Activated naive CD4-positive, alpha-beta T cell treated with Interleukin-2 at 50 U/mL for 16 hours (primary cell): ENCODE measurements at places on chromosomes 7 and 10.

- DNase-seq: no peak
Observed at GRCh38 chr7:78225534-78225933, 427.0 kb downstream of the PHTF2 start.

- peak; percentile 64 for DNase-seq
Observed at GRCh38 chr10:3090914-3091787, 23.8 kb downstream of the PFKP start.

DNA sequence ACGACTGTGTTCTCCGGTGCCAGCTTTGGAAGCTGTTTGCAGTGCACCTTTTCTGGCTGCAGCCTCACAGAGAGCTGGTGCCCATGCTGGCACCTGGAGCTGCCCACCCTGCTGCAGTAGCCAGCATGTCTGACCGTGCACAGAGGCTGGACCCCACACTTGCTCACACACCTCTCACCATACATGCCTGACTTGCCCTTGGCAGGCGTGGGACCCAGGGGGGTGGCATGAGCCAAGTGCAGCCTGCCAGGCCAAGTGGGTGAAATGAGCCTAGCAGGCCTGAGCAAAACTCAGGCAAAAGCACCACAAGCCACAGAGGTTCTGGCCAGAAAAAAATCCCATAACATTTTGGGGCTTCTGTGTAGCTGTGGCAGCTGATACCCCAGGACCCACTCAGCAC, 258.8 kb downstream of the XPNPEP1 start:
- DNase-seq: no peak

DNA sequence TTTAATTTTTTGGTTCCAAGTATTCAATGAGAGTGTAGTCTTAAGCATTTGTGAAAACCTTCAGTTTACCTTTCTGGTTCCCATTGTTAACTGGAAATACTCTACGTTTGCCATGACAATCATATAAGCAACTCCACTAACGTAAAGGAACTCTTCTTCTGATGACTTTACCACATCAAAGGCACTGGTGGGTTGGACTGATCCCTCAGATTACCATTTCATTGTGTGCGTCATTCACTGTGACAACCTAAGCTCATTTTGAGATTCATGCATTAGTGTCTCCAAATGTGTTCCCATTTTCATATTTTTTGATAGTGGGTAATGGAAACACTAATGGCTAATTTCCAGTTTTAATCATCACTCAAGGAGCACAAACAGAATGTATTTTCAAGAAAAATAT, 119.9 kb upstream of the COL1A2 start:
- no peak for DNase-seq

DNA sequence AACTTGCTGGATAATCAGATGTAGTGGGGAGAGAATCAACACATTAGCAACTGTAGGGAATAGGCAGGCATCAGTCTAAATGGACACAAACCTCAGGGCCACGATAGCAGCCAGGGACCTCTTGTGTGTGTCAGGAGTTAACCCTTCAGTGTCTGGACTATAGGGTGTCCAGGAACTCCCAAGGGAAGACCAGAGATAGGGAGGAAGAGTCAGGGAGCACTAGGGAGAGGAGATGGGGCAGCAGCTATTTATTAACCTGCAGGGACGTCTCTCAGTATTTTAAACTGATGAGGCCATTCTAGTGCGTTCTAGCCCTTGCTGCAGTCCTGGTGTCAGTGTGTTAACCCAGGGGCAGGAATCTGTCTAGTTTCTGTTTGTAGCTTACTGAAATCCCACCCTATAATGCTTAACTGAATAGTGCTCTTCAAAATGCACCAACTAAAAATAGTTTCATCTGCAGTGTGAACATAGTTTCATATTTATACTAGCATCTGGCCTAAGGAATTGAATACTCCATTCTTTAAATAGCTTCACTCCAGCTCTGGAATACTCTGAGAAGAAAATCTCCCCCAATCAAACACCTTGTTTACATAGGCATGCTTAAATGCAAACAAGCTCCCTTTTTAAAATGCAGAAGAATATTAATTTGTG, 62.7 kb downstream of the ARID5B start:
- no peak for DNase-seq

DNA sequence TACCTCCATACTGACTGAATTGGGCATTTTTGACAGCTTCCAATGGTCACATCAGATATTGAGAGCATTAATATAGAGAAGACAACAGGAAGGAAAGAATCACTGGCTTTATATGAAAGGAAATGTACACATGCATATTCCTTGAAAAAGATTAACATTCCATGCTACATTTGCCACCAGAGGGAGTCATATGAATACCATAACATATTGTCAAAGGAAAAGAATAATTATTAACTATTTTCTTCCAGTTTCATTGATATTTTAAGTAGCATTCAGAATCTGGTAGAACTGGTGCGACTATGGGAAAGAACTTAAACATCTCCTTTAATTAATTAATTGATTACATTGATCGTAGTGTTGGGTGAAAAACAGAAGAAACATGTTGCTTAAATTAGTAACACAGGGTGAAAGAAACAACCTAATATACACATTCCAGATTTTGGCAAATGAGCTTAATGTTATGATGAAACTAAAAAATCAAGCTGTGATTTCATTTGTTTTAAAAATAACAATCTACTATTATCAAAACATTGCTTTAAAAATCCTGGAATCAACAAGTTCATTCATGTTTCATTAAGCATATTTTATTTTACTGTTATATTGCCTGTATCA, 71.5 kb downstream of the GPR85 start:
- no peak for DNase-seq

GRCh38 chr10:62831346-62831745, 15.2 kb upstream of the EGR2 start:
- DNase-seq: no peak

DNA sequence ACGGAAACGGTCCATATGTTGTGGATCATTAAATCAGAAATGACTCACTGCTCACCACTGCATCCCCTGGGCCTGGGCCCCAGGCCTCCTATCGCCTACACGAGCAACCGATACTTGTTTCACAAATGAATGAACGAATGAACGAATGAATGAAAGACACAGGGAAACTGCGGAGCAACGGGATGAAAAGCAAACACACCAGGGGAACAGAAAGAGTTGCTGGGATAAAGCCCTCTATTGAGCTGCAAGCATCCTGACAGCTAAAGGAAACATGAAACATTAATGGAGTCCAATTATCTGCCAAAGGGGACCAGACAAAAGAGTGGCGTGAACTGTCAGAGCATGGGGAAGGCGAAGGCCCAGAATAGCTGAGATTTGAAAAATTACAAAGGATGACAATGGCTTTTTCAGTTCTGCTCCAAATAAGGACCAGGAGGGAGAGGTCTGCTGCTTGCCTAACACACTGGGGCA, 92.1 kb downstream of the GRB10 start:
- no peak for DNase-seq

DNA sequence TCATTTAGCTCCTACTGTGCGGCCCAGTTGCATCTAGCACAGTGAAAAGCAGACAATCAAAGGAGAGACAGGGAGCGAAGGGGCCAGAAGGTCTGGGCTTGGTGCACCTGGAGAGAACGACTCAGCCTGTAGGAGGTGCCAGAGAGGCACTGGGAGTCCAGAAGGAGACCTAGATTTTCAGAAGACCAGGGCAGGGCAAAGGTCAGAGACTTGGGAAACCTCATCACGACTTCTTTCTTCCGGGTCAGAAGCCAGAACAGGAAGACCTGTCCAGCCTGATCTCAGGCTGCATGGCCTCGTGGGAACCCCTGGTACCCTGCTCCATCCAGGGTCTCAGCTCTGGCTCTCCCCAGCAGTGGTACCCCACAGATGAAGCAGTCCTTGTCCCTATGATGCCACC, 5.2 kb downstream of the AGAP3 start:
- no peak for DNase-seq

GRCh38 chr10:22723783-22724182, 9.4 kb upstream of the PIP4K2A start:
- DNase-seq: no peak

- DNase-seq: no peak
Observed at GRCh38 chr7:114986190-114987180, 64.6 kb downstream of the MDFIC start.

GRCh38 chr10:106107706-106108105, 1056.8 kb downstream of the SORCS1 start:
- DNase-seq: no peak

DNA sequence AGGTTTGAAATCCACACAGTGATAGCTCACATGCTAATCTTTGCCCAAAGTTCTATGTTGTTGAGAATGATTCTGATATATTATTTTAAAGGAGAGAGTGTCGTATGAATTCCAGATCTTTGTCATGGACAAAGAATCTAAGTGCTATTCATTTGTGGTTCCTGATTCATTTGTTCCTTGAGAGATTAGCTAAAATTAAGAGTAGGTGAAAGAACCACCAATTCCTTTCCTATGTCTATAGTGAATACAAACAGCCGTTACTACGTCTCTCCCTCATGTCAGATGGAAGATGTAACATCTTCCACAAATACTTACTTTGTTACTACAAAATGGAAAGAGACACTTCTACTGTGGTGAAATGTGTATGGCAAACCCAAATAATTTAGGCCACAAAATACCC, 3.3 kb upstream of the PLXDC2 start:
- DNase-seq: no peak

DNA sequence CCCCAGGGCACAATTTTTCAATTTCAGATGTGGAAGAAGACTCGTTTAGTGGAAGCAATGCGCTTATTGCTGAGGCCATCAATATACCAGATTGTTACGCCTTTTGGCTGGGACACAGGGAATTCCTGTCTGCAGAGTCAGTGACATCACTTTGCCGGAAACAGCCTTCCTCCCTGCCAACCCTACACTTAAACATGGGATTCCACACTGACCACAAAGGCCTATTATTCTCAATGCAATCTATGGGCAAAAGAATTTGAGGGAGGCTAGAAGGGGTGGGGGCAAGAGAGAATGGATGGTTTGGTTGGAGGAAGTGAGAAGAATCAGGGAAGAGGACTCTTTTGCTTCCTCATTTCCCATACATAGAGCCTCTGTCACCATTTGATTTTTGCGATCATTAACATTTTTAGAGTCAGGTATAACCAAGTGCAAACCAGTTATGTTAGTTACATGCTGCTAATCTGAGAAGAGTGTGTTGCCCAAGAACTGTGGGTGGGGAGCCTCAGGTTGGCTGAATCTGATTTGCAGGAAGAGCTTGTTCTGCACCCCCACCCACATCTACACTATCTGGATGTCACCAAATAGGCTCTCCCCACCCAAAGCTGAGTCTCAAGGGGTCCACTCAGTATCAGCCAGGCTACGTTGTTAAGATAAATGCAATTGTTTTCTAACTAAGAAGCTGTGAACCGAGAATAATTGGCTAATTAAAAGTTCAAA, 58.2 kb downstream of the ENTPD1 start:
- DNase-seq: no peak

GRCh38 chr7:121395494-121395960, 581 bp downstream of the FAM3C start:
- peak; percentile 62 for DNase-seq

GRCh38 chr7:128080169-128080568, 48.9 kb upstream of the LRRC4 start:
- DNase-seq: no peak

- no peak for DNase-seq
Observed at GRCh38 chr7:75559355-75559975, 67.3 kb downstream of the SPDYE5 start.

DNA sequence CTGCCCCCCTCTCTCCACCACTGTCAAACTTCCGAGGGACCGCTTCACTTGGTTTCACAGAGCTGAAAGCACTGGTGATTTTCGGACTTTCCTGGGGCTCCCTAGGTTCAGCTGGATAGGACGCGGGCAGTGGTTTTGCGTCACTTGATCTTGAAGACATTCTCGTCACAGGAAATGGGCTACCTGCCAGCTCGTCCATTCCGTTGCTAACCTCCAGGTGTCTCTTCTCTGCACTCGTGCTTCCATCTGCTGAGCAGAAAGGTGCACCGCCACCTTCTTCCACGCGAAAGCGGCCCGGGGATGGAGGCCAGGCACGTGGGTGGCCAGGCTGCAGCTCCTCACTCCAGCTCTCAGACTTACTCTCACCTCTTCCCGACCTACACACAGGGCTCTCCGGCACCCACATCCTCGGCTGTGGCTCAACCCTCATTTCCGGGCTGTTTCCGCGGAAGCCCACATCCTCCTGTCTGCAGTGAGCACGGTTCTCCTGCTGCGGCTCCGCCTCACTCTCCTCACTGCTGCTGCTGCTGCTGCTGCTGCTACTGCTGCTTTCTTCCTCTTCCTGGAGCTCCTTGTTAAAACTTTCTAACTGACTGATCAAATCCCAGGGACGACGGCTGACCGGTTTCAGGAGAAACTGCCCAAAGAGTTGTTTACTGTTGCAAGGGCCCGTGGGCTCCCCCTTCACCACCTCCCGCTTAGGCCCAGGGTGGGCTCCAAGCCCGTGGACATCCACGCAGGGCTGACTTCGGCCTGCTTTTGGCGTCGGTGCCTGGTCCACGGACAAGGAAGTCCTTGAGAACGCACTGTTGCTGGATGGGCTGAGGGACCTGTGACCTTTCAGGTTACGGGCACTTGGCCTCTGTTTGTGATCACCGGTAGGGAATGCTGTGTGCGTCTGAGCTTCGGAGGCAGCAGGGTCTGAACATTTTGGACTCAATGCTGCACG, 32.1 kb downstream of the JCAD start:
- peak; percentile 82 for DNase-seq

DNA sequence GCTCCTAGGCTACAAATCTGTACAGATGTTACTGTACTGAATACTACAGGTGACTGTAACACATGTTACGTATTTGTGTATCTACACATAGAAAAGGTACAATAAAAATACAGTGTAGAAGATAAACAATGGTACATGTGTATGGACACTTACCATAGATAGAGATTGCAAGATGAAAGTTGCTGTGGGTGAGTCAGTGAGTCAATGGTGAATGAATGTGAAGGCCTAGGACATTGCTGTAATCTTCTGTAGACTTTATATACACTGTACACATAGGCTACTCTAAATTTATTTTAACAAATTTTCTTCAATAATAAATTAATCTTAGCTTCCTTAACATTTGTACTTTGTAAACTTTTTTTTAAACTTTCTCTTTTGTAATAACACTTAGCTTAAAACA, 205.6 kb downstream of the RNLS start:
- DNase-seq: no peak

DNA sequence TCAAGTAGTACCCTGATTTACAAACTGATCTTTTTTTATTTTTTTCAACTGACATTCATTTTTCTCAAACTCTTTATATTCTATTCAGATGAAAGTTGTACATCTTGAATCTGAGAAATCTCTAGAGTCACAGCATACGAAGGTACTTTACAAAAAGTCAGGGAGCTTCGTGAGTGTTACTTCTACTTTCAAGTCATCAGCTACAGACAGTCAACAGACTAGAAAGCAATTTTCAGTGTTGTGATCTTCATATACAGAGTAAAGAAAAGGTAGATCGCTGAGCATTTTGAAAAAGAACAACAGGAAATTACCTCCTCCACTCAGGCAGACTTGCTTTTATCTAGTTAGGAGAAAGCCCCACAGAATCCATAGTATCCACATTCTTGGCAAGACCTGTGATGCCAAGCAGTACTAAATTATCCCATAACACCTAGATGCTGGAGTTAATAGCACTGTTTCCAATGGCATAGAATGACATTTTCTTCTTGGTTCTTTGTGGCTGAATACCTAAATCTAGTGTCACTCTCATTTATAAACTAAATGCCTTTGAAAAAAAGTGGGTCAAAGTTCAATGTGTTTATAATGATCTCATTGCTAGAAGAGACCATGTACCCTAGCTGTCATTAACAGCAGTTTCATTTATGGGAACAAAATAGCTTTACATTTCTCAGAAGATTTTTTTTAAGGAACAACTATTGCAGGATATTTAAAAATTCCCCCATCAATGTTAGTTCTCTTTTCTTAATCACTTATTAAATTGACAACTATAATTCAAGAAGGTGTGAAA, 12.0 kb upstream of the ZNF800 start:
- DNase-seq: no peak

GRCh38 chr7:151008143-151008510, 16.2 kb downstream of the ATG9B start:
- DNase-seq: no peak

- no peak for DNase-seq
Observed at GRCh38 chr7:143041346-143041745, 10.8 kb upstream of the OR6V1 start.
